Lower leg skin (tissue), 4 donors: ENCODE measurements at places on chromosomes 13 and 19.

- DNase-seq: peak; percentile 46
Measured at GRCh38 chr13:36357692-36358091, 11.5 kb upstream of the SPART start.

GRCh38 chr13:107553838-107554237 is 661.5 kb downstream of the LIG4 start:
- DNase-seq: no peak

GRCh38 chr13:79423801-79424642 is 18.0 kb upstream of the RBM26 start:
- no peak for DNase-seq

DNA sequence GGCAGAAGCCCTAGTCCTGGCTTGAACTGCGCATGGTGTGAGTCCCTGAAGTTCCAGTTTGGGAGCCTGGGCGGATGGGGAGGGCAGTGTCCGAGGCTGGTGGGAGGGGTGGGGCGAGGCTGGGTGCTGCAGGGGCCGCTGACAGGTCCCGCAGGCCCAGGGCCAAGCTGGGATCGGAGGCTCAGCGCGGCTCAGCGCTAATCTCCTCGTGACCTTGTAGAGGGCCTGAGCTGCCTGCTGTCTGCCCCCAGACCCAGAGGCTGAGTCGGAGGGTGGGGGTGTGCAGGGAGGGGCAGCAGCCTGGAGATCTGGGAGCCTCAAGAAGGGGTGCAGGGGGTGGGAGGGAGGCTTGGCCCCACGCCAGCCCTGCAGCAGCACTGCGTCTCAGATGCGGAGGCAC is 3.0 kb downstream of the ATP1A3 start:
- no peak for DNase-seq

DNA sequence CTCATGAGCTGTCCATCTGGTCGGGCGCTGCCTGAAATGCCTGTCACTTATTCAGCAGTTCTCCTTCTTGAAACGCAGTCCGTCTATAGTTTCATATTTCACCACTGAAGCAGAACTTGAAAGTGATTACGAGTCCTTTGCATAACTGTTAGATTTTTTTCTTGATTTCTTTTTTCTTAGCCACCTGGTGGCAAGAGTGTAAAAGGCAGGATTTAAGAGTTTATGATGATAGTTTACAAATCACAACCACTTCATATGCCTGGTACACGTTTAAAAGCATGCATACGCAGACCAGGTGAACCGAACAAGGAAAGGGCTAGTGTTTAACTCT is 45.8 kb downstream of the GGACT start:
- DNase-seq: no peak

GRCh38 chr13:84191139-84191538 is 308.9 kb upstream of the SLITRK1 start:
- DNase-seq: no peak

DNA sequence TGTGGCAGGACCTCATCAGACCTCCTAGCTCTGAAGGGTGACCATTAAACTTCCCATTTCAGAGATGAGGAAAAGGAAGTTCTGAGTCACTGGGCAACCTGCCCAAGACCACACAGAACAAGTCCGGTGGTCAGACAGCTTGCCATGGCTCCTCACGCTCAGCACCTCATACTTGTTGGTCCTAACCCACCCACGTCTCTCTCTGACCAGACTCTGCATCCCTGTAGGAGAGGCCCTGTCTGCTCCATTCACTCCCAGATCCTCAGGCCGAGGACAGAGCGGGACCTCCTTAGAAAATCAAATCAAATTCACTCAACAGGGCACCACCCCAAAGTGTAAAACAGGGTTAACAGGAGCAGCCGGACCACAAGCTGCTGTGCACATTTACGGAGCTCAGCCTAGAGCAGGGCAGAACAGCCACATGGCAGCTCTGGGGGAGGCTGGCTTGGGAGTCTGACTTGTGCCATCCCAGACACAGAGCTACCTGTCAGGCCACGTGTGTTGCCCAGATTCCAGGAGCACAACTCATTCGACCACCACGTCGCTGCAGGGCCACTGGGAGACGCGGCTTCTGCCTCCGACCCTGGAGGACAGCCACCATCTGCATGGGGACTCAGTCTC is 1.7 kb downstream of the MIER2 start:
- peak; percentile 65 for DNase-seq

DNA sequence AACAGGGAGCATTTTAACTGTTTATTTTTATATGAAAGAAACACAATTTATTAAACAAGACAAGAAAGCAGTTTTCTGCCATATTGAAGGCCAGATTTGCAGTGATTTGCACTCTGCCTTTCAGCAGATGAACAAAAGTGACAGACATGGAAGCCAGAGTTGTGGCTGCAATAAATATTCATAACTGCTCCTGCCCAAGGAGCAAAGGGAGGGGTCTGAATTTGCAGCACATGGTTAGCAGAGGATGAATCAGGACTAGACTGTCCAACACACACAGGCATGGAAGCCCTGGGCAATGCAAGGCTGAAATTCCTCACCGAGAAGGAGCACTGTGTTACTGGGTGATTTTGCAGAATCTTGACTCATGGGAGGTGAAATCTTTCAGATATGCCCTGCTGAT is 418.2 kb downstream of the DCT start:
- no peak for DNase-seq
